ENCODE measurements at places on chromosomes 6 and 20. TPM values are rescaled to one million over a fixed set of nuclear protein-coding genes. Genes with fewer than 3 reads are reported as not detected.
A peak's percentile ranks its signal among the peaks of the same experiment; 100 is the strongest.

- peaks cover 6% of the 10 kb centered on the region for H3K4me1 ChIP-seq
- no peak overlapping the region for H3K4me3 ChIP-seq
- H3K36me3 ChIP-seq = no peaks in the 10 kb centered on the region
- H3K27me3 ChIP-seq = peaks cover 12% of the 10 kb centered on the region
- DNase-seq = no peak
- no peak overlapping the region for H3K27ac ChIP-seq
Measured at GRCh38 chr6:167980911-167981580, 16.4 kb upstream of the KIF25 start.

DNA sequence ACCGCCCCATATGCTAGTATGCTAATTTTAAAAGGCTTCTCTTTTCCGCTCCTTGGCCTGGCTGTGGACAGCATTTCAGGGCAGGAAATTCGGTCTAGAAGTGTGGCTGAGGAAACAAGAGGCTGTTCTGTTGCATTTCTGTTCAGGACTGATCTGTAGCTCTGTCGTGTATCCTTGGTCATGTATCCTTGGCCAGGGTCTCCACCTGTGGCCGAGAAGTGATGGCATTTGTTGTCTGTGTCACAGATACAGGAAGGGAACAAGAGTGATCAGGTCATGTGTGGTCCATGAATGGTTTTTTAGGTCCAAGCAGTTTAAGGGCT lies 300.5 kb upstream of the SUPT3H start:
- peaks cover 16% of the 10 kb centered on the region for H3K4me1 ChIP-seq
- no peak overlapping the region for H3K4me3 ChIP-seq

DNA sequence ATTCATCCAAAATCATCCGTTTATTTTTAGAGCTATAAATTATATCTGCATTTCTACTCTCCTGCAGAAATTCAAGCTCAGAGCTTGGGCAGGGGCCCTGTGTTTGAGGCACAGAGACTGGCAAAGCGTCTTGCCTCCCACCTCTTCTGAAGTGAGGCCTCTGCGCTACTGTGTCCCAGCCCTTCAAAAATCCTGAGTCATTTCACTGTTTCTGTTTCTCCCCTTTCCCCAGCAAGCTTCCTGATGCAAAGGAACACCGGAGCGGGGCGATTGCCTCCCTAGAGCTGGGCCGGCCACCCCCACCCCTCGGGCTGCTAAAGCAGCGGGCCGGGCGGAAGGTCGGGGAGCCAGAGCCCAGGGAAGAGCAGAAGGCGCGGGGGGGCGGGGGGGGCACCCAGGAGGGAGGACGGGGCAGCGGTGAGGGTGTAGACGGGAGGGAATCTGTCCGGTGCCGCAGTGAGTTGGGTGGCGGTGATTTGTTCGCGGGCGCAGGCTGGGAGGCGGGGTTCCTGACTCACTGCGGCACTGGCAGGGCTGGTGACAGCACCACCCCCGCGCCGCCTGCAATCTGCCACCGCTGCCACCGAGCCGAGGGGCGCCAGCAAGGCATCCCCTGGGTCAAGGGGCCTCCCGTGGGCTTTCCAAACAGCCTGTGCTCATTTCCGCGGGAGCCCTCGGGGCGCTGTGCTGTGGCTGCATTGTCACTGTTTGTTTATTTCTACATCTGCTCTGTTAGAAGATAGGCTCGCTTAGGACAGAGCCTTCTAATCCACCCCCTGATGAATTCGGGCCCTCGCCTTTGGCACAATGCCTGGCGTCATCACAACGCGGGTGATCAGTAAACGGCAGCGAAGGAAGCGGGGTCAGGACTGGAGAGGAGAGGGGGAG lies 46.5 kb upstream of the SNAP25 start:
- H3K4me1 ChIP-seq = peaks cover 7% of the 10 kb centered on the region
- peak overlapping the region; percentile 86 for H3K4me3 ChIP-seq
- no peaks in the 10 kb centered on the region for H3K36me3 ChIP-seq
- no peak for DNase-seq
- peaks cover 3% of the 10 kb centered on the region for H3K27me3 ChIP-seq

DNA sequence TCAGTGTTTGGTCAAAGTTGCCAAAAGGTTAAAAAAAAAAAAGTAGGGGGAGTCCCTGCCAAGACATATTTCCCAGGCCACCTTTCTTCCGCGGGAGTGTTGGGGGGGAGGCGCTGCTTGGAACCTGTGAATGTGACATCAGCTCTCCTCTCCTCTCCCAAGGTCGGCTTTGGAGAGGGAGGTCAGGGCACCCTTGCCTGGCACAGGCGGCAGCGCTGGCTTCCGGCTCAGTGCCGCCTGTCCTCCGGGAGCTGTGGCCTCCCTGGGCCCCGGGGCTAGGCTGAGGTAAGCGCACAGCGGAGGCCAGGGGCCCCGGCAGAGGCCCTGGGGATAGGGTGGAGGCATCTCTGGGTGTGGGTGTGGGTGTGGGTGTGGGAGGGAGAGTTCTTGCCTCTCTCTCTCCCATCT lies 1.9 kb upstream of the EDN1 start:
- no peak overlapping the region for H3K27ac ChIP-seq
- no peak overlapping the region for H3K4me3 ChIP-seq
- DNase-seq = no peak
- peaks cover 62% of the 10 kb centered on the region for H3K4me1 ChIP-seq
- H3K36me3 ChIP-seq = no peaks in the 10 kb centered on the region

DNA sequence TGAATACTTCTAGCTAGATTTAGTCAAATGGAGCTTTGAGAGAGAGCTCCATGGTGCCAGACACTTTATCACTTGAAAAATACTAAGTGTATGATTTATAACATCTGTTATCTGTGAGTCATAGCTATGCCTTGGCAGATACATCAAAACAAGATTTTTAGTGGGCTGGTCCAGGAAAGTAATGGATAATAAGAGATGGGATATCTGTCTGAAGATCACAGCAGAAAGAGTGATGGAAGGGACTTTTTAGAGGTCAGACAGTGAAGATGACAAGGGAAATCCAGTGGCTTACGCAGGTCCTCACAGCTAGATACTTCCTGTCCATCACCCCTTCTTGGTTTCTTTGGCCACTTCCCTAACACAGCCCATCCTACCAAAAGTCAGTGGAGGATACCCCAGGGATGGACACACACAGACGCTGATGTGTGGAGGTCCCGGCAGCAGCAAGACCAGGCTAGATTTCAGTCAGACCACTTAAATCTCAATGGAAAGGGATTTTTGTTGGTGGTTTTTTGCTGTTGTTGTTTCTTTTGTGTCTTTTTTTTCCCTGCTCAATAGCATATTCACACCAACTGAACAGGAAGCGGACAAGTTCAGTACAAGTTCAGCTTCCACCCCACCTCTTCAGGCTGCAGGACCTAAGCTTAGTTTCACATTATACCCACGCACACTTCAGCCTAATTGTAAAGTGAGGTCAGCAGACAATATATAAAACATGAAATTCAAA lies 209.3 kb downstream of the ALDH8A1 start:
- H3K36me3 ChIP-seq = no peaks in the 10 kb centered on the region
- H3K4me1 ChIP-seq = peaks cover 33% of the 10 kb centered on the region
- H3K27me3 ChIP-seq = peaks cover 7% of the 10 kb centered on the region
- no peak overlapping the region for H3K27ac ChIP-seq
- DNase-seq = peak; percentile 52

DNA sequence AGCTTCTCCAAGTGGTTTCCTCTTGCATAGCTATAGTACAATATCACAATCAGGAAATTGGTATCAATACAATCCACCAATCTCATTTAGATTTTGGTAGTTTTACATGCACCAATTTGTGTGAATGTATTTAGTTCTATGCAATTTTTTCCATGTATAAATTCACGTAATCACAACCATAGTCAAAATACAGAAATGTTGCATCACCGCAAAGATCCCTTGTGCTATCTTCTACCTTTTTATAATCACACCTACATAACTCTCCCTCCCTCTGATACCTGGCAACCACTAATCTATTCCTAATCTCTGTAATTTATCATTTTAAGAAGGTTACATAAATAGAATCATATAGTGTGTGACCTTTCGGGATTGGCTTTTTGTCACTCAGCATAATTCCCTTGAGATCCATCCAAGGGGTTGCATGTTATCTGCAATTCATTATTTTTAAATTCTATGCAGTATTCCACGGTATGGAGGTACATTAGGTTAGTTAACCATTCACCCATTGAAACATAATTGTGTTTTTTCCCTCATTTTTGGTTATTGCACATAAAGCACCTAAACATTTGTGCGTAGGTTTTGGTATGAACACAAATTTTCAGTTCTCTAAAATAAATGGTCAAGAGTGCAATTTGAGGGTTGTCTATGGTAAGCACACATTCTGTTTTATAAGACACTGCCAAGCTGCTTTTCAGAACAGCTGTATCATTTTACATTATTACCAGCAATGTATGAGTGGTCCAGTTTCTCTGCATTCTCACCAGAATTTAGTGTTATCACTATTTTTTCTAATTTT lies 95.1 kb upstream of the SLC22A23 start:
- no peak for DNase-seq
- no peaks in the 10 kb centered on the region for H3K4me1 ChIP-seq
- no peak overlapping the region for H3K27ac ChIP-seq
- H3K27me3 ChIP-seq = peaks cover 34% of the 10 kb centered on the region
- no peak overlapping the region for H3K4me3 ChIP-seq

DNA sequence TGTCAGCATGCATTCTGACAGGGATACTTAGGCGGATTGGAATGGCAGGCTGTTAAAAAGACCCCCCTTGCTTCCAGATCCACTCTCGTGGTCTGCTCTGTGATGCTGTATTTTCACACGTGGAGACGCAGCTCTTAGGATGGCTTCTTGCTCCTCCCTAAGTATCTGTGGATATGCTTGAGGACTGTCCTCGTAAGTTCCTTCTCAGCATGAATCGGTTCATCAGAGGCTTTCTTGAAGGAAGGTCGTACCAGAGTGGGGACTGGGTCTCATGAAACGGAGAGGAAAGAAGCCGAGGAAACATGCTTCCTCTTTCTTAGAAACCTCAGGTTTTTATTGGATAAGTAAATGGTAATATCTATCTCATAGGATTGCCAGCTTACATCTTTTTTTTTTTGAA lies 220.4 kb downstream of the FARS2 start:
- H3K4me1 ChIP-seq = no peaks in the 10 kb centered on the region
- H3K27me3 ChIP-seq = 0 out of 2 replicates have a peak, but pooled peaks cover 2% of the 10 kb centered on the region
- H3K27ac ChIP-seq = no peak overlapping the region
- no peaks in the 10 kb centered on the region for H3K36me3 ChIP-seq
- DNase-seq = no peak
- H3K4me3 ChIP-seq = no peak overlapping the region

DNA sequence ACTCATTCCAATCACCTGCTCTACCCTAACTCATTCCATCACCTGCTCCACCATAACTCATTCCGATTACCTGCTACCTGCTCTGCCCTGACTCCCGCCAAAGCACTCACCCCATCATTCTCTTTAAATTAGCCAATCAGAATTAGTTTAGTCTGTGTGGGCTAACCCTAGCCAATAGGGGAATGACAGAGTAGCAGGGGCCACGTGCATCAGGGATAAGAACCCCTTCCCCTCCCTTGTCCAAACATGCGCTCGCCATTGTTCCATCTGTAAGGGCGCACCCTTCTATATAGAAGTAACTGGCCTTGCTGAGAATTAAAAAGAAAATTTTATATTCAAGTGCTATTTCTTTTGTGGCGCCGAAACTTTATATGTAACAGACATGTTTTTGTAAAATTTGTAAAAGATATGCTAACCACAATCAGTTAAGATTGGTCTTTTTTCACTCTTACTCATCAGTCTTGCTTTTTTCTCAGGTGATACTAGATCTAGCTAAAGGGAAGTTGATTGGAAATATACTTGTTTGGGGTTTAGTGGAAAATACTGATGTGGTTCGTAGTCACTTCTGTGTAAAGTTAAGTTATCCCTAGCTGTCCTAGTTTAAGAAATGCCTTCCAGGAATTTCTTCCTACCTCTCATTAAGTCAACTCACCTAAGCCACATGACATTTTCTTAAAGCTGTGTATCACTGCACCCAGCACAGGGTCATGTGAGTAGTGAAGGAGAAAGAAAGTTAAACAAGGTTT lies 16.5 kb downstream of the RTN4IP1 start:
- no peak for DNase-seq
- no peaks in the 10 kb centered on the region for H3K36me3 ChIP-seq
- H3K27ac ChIP-seq = no peak overlapping the region
- H3K4me3 ChIP-seq = no peak overlapping the region
- no peaks in the 10 kb centered on the region for H3K27me3 ChIP-seq
- no peaks in the 10 kb centered on the region for H3K4me1 ChIP-seq

- no peak overlapping the region for H3K4me3 ChIP-seq
- H3K27ac ChIP-seq = no peak overlapping the region
- no peaks in the 10 kb centered on the region for H3K4me1 ChIP-seq
- H3K27me3 ChIP-seq = peaks cover 10% of the 10 kb centered on the region
- no peaks in the 10 kb centered on the region for H3K36me3 ChIP-seq
Measured at GRCh38 chr6:89581689-89582088, 56.9 kb downstream of the LYRM2 start.

DNA sequence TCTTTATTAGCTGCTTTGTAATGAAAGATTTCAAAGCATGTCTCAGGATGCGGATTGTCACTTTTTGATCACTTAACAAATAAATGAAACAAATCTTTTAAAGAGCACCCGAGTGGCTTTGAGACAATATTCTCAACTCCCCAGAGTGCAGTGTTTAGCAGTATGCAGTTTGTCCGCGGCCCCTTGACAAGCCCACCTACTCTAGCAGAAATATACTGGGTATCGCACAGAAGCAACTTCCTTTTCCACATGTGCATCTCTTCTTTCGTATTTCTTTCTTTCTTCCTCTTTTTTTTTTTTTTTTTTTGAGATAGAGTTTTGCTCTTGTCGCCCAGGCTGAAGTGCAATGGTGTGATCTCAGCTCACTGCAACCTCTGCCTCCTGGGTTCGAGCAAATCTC lies 84.5 kb upstream of the FAM184A start:
- no peak overlapping the region for H3K27ac ChIP-seq
- no peak overlapping the region for H3K4me3 ChIP-seq
- no peak for DNase-seq
- H3K4me1 ChIP-seq = no peaks in the 10 kb centered on the region

DNA sequence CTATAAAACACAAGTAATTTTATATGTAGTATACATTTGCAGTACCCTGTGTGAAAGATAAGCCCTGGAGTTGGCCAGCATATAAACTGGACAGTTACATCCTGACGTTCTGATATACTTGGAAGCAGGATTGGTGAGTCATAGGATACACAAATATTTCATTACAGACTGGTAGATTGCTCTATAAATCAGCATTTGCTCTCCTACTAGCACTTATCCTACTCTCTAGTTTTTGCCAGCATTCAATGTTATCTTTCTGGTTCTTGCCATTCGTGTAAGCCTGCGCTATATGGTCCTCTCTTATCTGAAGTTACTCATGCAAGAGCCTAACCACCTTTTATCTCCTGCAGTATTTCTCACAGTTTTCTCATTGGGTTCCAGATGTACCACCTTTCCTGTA lies 680.2 kb upstream of the MMS22L start:
- no peaks in the 10 kb centered on the region for H3K36me3 ChIP-seq
- H3K4me3 ChIP-seq = no peak overlapping the region
- no peaks in the 10 kb centered on the region for H3K4me1 ChIP-seq
- no peak overlapping the region for H3K27ac ChIP-seq
- DNase-seq = no peak
- no peaks in the 10 kb centered on the region for H3K27me3 ChIP-seq

The ZC3H12D gene
- 0.05 TPM for total RNA-seq

The PDYN gene
- not detected for total RNA-seq

The CGA gene
- total RNA-seq = 0.96 TPM

The GRIK2 gene
- total RNA-seq = 26.9 TPM

The NRSN1 gene
- total RNA-seq = not detected

The BNIP5 gene
- not detected for total RNA-seq

The KIF6 gene
- not detected for total RNA-seq

The PLAGL1 gene
- total RNA-seq = 20.4 TPM
